Stimulated activated CD4-positive, alpha-beta T cell treated with anti-CD3 and anti-CD28 coated beads, Interleukin-15, amount 100 ng/mL, for 1 hour (primary cell): ENCODE measurements at places on chromosomes 2 and 18.
A peak's percentile ranks its signal among the peaks of the same experiment; 100 is the strongest.

DNA sequence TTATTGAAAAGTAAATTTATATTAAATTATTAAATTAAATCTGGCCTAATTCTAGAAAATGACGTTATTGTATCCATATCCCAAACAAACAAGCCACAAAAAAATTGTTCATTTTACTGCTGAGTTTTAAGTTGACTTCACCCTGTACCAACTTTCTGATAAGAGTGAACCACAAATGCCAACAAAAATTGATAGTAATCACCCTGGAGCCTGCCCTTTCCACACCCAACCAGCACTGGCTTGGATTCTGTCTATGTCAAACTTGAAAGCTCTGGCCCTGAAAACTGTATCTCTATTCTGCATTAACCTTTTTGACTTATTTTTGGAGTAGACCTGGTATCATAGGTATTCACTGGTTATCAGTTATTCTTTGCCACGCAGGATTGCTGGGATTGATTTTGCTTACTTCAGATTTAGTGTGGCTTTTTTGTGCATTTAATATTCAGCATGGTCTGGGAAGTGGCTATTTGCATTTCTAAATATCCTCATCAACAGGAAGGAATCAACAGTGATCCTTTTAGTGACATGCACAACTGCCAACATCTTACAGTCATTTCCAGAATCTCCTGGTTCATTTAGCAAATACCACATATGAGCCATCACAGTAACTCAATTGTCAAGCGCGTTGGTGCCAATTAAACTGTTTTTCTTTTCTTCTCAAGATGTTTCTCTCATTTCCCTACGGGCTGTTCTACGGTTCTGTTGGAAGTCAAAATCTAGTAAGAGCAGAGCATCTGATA is 11.4 kb upstream of the SRBD1 start:
- DNase-seq: no peak

- DNase-seq: peak; percentile 26
These were observed 25.0 kb downstream of the SPEG start for GRCh38 chr2:219459460-219460311.

GRCh38 chr2:237196409-237196808 is 110.7 kb downstream of the COPS8 start:
- no peak for DNase-seq

- no peak for DNase-seq
These were observed 34.2 kb upstream of the NCOA1 start for GRCh38 chr2:24456599-24457556.

DNA sequence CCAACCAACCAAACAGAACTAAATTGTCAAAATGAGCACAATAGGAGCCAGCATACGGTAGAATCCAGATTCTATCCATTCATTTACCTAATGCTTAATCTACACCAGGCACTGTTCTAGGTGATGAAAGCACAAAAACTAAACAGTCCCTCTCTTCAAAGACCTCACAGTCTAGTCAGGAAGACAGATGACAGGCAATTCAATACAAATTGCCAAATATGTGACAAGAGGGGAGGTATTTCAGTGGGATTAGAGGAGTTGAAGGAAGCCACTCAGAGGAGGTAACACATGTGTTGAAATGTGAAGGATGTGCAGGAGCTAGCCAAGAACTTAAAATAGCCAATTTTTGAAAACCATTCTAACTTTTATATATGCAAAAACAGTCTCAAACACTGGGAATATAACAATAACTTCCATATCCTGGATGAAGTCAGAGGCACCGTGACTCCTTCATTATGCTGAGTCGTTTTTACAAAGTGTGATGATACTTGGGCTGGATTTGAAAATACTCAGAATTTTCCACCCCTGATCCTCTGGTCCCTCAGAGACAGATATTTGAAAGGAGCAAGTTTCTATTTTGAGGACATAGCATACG is 204.9 kb downstream of the PID1 start:
- no peak for DNase-seq

GRCh38 chr2:152320814-152321213 is 14.2 kb upstream of the FMNL2 start:
- no peak for DNase-seq

- DNase-seq: no peak
These were observed 100.1 kb upstream of the ST3GAL5 start for GRCh38 chr2:85988914-85989270.

GRCh38 chr2:124908411-124908810 is 883.3 kb downstream of the CNTNAP5 start:
- DNase-seq: no peak

- no peak for DNase-seq
These were observed 2.5 kb upstream of the SERPINE2 start for GRCh38 chr2:224041554-224041953.

DNA sequence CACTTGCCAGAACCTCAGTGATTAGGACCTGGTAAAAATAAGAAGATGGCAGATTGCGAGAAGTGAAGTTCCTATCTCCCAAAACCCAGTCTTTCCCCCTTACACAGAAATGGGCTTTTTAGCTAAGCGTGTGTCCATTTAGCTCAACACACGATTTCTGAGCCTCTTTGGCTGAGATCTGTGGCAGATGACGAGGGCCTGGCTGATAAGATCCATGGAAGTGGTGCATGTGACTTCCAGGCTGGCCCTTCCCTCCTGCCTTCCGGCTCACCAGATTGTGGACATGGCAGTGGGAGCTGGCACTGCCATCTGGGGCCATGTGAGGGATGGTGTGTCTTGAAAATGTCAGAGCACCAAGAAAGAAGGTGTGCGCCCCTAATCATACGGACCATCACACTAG is 41.0 kb upstream of the ZFP36L2 start:
- no peak for DNase-seq

- DNase-seq: no peak
These were observed 134.6 kb downstream of the INSIG2 start for GRCh38 chr2:118222672-118223421.

- no peak for DNase-seq
These were observed 79.0 kb downstream of the CIB4 start for GRCh38 chr2:26561918-26562810.

- DNase-seq: no peak
These were observed 114.9 kb downstream of the QPCT start for GRCh38 chr2:37459095-37459981.

GRCh38 chr2:11104794-11105660 is 50.2 kb upstream of the SLC66A3 start:
- DNase-seq: no peak

DNA sequence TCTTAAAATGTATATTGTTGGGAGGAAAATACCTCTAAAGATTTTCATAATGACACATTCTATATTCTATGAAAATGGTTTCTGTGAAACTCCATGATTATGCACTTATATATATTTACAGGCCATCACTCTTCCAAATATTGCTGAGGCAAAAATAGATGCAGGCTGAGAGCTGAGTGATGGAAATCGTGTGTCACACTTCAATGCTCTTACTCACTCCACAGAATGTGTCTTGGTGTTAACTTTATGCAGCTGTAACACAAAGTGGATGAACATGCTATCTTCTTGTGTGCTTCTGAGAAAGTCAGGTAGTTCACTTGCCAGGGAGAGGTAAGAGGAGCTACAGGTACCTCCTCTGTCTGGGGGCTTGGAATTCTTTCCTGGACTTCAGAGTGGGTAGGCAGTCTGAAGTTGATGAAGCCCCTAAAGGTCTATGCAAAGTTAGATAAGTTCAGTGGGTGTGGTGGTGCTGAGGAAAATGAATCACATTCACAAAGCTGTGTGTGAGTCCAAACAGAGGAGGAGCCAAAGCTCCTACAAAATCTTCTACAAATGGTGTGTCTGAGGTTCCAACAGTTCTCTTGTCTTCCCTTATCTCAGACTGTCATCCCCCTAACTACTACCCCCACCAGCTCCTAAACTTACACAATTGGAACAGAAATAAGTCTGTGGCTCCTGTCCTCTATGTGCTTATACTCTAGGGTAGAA is 74.2 kb upstream of the ST6GAL2 start:
- no peak for DNase-seq

DNA sequence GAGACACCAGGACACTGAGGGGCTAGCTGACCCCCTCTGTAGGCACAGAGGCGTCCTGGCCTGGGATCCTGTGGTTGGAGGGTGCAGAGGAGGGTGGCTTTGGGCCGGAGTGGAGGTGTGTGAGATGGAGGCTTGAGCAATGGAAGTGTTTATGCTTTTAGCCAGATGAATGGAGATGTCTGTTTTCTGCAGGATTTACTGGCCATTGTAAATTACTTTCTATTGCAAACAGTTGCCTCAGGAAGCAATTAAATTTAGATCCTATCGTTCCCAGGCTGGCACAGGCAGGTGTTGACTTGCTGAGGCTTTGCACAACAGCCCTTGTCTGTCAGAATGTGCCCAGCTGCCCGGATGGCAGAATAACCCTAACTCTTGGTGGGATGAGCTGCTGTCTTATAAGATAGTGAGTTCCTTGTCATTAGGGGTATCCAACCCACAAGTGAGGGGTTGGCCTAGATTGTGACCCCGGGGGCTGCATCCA is 1.8 kb upstream of the ARID5A start:
- DNase-seq: no peak

- no peak for DNase-seq
These were observed 1.3 kb downstream of the ATL2 start for GRCh38 chr2:38375696-38376345.

- no peak for DNase-seq
These were observed 34.7 kb upstream of the DTNB start for GRCh38 chr2:25707927-25708590.

- DNase-seq: no peak
These were observed 219.8 kb downstream of the DPP10 start for GRCh38 chr2:114661971-114662939.

- no peak for DNase-seq
These were observed 6.6 kb upstream of the KLHL23 start for GRCh38 chr2:169727065-169727464.
